ENCODE measurements at places on chromosomes 1 and 21.

- DNase-seq, result no peak
Measured at GRCh38 chr1:5970610-5971273, 21.5 kb downstream of the NPHP4 start.

GRCh38 chr1:46403916-46404315 is 9.8 kb downstream of the FAAH start:
- DNase-seq, result no peak

GRCh38 chr1:230114237-230114651 is 47.2 kb downstream of the GALNT2 start:
- DNase-seq, result no peak

DNA sequence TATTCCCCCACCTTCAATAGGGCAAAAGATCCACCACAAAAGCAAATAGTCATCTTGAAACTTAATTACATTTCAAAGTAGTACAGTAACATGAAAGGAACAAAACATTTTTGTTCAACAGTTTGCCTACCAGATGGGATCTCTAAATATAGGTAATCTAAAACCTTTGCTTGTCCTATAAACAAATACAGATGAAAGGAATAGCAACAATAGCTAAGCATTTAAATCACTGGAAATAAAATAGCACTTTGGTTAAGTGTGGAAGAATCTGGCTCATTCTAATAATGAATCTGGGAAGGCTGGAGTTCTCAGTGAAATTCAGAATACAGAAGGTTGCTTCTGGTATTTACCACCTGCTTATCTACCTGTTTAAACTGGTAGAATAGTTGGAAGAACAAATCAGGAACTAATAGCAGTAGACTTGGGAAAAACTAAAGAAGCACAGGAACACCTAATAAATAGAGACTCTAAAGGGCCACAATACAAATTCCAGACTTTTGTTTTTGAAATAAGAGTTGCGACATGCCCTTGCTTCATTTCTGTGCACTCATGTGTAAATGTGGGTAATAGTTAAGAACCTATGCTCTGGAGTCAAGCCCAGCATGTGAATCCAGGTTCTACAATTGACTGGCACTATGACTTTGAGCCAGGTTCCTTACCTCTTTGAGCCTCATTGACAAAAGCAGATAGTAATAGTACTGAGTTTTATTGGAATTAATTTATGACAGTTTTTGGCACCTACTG is 2.3 kb upstream of the LYPLAL1 start:
- no peak for DNase-seq

DNA sequence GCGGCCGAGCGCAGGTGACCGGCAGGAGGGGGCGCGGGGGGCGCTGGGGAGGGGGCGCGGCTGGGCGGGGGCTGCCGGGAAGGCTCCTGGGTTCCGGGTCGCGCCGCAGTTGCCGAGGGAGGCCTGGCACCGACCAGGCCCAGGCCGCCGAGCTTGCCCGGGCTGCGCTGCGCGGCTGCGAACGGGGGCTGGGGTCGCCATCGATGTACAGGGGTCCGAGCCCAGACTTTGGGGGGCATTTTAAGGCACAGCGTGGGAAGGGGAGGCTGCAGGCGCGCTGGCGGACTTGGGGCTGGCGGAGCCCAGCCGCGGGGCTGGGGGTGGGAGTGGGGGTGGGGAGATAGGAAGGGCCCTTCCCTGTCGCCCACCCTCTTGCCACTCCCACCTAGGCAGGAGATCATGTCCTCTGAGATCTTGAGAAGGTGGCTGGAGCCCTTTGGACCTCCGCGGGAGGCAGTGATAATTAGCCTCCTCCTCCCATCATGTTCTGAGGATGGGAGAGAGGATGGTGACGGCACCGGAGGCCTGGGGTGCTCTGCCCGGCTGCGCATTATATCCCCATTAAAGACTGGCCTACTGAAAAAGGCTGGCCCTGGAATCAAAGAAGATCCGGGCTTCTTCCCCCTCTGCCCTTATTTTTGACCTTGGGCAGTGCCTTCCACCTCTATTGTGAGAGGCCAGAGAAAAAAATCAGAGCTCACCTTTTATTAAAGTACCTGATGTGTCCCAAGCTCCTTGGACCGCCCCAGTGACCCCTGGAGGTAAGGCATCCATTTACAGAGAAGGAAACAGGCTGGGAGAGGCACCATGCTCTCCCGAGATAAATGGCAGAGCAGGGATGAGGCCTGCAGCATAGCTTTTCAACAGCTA is 497 bp downstream of the FBXO44 start:
- no peak for DNase-seq
